Fibroblast of villous mesenchyme (primary cell): ENCODE measurements at places on chromosomes 3 and 15. TPM values are rescaled to one million over a fixed set of nuclear protein-coding genes. Genes with fewer than 3 reads are reported as not detected.

GRCh38 chr15:25789211-25789610 is 73.9 kb downstream of the ATP10A start:
- no peak for DNase-seq

DNA sequence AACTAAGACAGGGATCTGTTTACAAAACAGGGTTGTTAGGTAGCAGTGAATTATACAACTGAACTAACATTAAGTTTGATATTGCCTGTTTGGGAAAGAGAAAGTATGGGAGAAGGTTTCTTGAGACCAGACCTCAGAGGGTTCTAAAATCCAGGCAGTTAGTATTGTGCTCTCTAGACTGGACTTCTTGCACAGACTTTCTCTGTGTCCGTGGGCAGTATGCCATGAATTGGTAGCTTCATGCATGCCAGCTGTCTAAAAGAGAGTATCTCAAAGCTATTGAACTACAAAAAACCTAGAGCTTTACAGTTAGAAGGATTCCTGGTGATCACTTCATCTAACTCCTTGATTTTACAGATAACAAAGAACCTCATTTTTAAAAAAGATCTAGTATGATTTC is 12.5 kb downstream of the SAMD7 start:
- no peak for DNase-seq

The FBN1 gene
- total RNA-seq: 333 and 621 TPM in 2 replicates

- no peak for DNase-seq
These were observed 157.2 kb downstream of the PTPRG start for GRCh38 chr3:61718565-61718964.

The RPL29 gene
- 617 and 759 TPM in 2 replicates for total RNA-seq

- peak; percentile 15 for DNase-seq
These were observed 67.2 kb downstream of the CACNA2D2 start for GRCh38 chr3:50436114-50436674.

DNA sequence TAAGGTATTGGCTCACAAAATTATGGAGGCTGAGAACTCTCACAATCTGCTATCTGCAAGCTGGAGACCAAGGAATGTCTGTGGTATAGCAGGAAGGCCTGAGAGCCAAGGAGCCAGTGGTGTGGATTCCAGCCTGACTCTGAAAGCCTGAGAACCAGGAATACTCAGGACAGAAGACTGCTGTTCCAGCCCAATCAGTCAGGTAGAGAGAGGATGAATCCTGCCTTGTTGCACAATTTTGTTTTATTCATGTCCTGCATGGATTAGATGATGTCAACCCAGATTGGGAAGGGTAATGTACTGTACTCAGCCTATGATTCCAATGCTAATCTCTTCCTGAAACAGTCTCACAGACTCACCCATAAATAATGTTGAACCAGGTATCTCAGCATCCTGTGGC is 312.4 kb upstream of the KCNMB2 start:
- DNase-seq: peak; percentile 29

- DNase-seq: no peak
These were observed 890.9 kb upstream of the CFAP20DC start for GRCh38 chr3:59940718-59941117.

GRCh38 chr3:9914011-9914410 is 2.9 kb upstream of the IL17RC start:
- DNase-seq: no peak

- DNase-seq: peak; percentile 24
These were observed 98.6 kb downstream of the FBLN2 start for GRCh38 chr3:13647298-13648059.

- DNase-seq: no peak
These were observed 21.9 kb downstream of the OXNAD1 start for GRCh38 chr3:16286751-16287543.

The GOLGA6A gene
- not detected in 2 replicates for total RNA-seq

DNA sequence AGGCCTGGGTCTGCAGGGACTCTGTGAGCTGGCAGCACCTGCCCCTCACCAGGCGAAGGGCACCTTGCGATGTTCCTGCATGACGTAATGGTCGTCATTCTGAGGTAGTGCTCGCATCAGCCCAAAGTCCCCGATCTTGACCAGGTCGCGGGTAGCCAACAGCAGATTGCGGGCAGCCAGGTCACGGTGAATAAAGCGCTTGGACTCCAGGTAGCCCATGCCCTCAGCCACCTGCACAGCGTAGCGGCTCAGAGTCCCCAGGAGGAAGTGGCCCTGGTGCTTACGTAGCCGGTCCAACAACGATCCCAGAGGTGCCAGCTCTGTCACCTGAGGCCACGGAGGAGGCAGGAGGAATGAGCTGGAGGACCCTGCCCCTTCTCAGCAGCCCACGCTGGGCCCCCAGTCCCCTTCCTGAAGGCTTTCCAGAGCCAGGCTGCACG is 26.3 kb downstream of the TNK2 start:
- no peak for DNase-seq

The PLIN1 gene
- under 0.01 and 0.43 TPM in 2 replicates for total RNA-seq

The TLR9 gene
- not detected in 2 replicates for total RNA-seq

DNA sequence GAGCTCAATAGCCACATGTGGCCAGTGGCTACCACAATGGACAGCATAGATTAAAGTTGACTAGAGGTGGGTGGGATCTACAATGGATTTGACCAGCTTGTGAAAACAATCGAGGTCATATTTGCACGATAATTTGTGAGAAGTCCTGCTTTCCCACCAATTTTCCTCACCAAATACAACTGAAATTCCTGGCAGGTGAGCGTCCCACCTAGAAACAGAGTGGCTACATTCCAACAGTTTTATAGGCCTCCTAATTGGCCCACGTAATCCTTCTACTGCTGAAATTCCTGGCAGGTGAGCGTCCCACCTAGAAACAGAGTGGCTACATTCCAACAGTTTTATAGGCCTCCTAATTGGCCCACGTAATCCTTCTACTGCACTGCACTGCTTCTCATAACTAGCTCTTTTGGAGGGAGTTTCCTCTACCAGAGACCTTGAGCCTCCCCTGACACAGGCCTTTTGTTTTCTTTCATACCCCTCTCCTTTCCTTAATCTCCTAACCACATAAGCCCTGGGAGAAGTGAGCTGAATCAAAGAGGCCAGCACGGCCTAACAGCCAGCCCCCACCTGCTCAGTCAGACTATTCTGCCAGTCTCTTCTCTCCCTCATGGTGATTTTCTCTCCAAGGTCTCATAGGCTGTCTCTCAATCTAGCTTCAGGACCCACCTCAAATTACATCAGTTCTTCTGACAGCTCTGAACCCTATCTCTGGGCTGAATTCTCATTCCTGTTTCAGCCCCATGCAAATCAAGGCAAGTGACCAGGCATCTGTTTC is 80.2 kb downstream of the BFSP2 start:
- DNase-seq: no peak

DNA sequence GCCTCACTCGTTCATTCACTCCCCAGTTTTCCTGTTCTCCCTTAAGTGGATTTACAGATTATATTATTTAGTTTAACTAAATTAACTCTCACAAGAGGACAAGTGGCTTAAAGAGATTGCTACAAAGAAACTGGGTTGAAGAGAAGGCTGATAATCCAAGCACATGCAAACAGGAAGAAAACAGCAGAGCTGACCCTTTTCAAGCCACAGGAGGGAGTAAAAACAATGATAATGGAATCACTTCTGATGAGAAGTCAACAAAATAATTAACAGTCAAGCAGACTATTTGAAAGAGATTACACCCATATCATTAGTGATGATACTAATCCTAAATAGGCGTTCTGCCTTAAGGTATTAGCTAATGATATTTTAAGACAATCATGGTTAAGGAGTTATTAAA is 31.7 kb downstream of the BOC start:
- no peak for DNase-seq

DNA sequence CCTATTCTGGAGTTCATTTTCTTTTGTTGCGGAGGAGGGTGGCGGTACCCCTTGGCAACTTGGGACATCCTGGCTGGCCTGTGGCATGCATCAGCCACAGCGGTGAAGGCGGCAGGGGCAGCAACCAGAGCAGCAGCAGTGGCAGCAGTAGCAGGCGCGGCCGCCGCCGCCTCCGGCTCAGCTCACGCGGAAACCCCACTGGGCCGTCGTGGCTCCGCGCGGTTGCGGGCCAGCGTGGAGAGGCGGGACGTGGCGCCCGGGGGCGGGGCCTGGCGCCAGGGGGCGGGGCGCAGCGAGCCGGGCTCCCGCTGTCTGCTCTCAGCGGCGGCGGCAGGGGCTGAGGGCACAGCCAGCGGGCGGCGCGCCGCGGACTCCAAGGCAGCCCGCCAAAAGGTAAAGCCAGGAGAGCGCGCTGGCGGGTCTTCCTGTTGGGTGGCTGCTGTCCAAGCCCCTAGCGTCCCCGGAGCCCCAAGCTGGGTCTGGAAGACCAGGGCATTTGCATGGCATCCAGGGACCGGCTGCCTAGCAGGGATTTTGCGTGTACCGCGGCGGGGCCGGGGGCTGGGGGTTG is 334.4 kb upstream of the THRB start:
- no peak for DNase-seq

The PDCD10 gene
- 79.9 and 84.1 TPM in 2 replicates for total RNA-seq

- no peak for DNase-seq
These were observed 36.1 kb downstream of the IL17RD start for GRCh38 chr3:57128826-57129667.

- peak; percentile 38 for DNase-seq
These were observed 26.9 kb downstream of the CYP19A1 start for GRCh38 chr15:51311510-51311909.

- DNase-seq: peak; percentile 70
These were observed 125.0 kb downstream of the ASB7 start for GRCh38 chr15:100727291-100727851.

DNA sequence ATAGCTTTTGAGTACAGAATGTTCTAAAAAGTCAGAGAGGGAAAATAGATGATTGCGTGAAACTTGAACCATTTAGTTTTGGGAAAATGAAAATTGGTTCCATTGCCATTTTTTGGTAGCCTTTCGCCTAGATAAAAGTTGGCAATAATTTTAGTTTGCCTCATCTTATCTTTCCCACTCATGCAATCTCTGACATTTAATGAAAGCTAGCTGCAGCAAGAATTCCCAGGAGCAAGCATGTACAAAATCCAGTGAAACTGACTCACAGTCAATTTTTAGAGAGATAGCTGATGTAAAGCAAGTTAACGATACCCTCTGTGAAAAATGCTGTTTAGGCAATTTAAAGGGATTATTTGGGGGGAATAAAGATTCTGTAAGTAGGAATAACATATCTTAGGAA is 797.4 kb downstream of the GRM7 start:
- DNase-seq: no peak

The SOX2 gene
- total RNA-seq: not detected in 2 replicates

The AADACL2 gene
- not detected in 2 replicates for total RNA-seq

DNA sequence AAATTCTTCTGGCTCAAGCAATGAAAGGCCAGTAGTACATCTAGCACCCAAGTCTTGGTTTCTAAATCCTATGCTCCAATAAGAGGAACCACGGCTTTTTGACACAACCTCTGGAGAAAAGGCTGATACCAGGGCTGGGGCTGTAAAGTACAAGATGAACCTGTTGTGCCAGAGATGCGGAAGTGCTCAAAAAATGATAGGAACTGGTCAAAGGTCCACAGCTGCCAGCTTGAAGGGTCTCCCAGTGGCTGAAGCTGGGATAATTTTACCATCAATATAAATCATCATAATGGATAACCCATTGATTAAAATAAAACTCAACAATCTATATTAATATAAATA is 558 bp upstream of the NCEH1 start:
- DNase-seq: no peak

The FETUB gene
- not detected in 2 replicates for total RNA-seq

GRCh38 chr3:102741105-102741504 is 306.3 kb downstream of the ZPLD1 start:
- DNase-seq: no peak

The GPR15 gene
- total RNA-seq: not detected in 2 replicates

DNA sequence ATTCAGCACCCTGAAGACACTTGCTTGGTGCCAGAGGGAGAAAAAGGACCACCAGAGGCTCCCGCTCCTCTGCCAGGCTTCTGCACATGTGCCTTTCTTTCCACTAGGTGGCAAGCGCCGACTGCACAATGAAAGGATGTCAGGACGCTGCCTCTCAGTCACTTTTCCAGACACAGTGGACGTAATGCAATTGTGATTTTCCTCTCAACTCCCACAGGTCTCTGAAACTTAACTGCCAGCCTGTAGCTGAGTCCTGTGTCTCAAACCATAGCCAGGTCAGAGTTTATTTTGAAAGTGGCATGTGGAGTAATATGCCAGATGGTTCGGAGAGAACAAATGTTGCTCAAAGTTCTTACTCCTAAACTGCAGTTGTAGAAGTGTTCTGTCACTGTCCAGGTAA is 162.9 kb downstream of the ITPR1 start:
- peak; percentile 79 for DNase-seq

- DNase-seq: no peak
These were observed 15.3 kb downstream of the DPH6 start for GRCh38 chr15:35530698-35531097.

- peak; percentile 51 for DNase-seq
These were observed 34.5 kb downstream of the PLA2G4D start for GRCh38 chr15:42059661-42060476.

DNA sequence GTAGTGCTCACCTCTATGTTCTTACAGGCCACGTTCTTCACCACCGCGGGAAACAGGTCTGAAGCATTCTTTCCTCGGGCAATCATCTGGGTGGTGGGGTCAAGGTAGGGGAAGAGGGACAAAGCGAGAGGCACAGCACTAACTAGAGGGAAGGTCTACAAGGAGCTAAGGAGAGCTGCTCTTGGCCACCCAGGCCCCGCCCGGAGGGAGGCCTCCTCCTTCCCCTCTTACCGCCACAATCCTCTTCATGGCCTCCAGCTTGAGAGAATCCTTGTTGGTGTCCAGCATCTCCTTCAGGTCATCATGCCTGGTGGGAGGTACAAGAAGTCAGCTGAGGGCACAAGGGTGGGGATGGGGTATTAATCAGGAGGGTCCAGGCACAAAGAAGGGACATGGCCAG is 20.5 kb downstream of the AP3B2 start:
- DNase-seq: no peak

The C3orf80 gene
- 0.86 and 3.2 TPM in 2 replicates for total RNA-seq

- DNase-seq: peak; percentile 14
These were observed 1.1 kb upstream of the GK5 start for GRCh38 chr3:142226474-142226873.

The CSPG5 gene
- 0.32 and 0.43 TPM in 2 replicates for total RNA-seq

The KCNMB2 gene
- under 0.01 TPM in 1 of 2 replicates, not detected in the other for total RNA-seq

DNA sequence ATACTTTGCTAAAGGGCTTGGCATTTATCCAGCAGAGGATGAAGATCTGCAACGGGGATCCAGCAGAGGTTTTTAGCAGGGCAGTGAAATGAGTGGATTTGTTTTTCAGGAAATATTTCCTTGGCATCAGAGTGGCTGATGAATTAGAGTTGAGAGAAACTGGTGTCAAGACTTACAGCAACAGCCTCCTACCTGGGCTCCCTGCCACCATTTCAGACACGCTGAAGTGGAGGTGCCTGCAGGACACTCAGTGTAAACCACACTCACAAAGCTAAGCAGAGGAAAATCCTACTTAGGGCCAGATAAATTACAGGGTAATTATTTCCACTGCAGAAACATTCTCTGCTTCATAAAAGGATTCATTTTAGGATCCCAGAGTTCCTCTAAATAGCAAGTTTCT is 519.7 kb downstream of the FGF12 start:
- DNase-seq: no peak

The OGG1 gene
- total RNA-seq: 19.0 and 32.2 TPM in 2 replicates
